ENCODE measurements at places on chromosomes 2 and 18.
A peak's percentile ranks its signal among the peaks of the same experiment; 100 is the strongest.

- no peak for DNase-seq
Measured at GRCh38 chr2:172655091-172655837, 80.4 kb upstream of the RAPGEF4 start.

DNA sequence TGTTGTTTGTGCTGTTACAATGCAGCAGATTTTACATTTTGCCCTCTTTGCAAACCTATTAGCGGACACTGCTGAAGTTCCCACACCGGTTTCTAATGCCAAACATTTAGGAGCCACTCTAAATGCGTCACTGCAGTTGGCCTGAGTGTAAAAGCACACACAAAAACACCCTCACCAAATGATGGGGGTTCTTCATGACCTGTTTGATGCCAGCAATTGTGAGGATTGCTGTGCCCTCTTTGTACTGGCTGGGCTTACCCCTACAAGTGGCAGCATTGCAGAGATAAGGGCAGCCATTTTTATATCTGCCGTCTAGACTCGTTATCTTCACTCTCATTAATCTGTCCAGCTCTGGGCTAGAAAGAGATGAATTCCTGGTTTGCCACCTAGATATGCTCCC is 85.3 kb downstream of the NRP2 start:
- DNase-seq: no peak

DNA sequence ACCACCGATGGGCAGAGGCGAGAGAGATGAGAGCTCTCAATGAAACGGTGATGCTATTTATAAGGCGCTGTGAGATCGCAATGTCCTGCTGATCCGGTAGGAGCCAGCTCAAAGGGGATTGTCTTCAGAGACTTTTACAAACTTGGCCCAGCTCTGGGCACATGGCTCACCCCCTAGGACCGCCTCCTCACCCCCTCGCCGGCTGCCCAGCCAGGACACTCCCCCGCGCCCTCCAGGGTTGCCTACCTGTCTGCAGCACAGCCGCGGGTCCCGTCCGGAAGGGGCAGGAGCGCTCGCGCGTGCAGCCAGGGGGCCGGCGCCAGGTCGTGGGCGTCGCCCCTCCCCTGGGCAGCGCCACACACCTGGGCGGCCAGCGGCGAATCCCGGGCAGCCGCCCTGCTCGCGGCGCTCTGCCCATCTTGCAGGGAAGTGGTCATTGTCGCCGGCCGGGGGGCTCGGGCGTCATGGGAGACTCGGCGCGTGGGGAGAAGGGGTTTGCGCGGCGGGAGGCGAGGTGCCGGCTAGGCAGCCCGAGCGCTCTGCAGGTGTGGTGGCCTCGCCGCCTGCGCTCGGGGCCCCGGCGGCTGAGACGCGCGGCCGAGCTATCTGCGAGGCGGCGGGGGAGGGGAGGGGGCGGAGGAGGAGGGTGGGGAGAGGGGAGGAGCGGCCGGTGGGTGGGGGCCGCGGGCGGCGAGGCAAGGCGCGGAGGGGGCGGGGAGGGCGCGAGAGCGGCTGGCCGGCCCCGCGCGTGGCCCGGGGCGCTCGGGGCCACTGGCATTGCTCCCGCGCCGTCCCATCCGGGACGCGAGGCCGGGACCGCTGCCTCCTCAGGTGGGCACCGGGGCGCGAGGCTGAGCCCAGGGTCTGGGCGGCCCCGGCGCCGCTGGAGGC is at the start of gene GRB14:
Gene GRB14 (minus strand): TSS at position 610 of the 891 bp plus-strand sequence. CDS start 173 bp downstream, at position 437.
- DNase-seq: no peak

DNA sequence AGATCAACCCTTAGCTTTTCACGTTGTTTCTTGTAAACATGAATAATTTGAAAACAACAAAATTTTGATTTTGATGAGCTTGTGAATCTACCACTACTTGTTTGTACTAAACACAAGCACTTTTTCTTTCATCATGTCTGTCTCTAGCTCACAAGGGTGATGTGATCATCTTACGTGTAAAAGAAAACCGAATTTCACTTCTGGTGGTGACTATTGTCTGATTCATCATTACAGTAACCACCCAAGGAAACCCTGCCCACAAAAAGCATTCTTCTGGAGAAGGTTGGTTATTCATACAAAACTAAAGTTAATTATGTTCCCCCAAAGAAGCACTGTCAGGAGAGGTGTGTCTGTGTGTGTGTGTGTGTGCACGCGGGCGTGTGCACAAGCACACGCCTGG is 285.4 kb downstream of the ZNF516 start:
- no peak for DNase-seq

GRCh38 chr2:150578481-150578880 is 91.0 kb upstream of the RND3 start:
- no peak for DNase-seq

GRCh38 chr2:191539068-191539467 is 138.9 kb upstream of the NABP1 start:
- DNase-seq: no peak

DNA sequence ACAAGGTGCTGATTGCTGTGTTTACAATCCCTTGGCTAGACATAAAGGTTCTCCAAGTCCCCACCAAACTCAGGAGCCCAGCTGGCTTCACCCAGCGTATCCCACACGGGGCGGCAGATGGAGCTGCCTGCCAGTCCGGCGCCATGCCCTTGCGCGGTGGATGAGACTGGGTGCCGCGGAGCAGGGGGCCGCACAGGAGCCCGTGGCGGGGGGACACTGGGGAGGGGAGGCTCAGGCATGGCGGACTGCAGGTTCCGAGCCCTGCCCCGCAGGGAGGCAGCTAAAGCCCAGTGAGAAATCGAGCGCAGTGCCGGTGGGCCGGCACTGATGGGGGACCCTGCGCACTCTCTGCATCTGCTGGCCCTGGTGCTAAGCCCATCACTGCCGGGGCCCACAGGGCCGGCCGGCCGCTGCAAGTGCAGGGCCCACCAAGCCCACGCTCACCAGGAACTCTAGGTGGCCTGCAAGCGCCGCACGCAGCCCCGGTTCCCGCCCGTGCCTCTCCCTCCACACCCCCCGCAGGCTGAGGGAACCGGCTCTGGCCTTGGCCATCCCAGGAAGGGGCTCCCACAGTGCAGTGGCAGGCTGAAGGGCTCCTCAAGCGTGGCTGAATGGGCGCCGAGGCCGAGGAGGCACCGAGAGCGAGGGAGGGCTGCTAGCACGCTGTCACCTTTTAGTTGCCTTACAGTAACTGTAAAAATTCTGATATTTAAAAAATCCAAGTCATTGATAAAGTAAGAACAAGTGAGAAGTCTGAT is 930.0 kb upstream of the FSHR start:
- DNase-seq: no peak

DNA sequence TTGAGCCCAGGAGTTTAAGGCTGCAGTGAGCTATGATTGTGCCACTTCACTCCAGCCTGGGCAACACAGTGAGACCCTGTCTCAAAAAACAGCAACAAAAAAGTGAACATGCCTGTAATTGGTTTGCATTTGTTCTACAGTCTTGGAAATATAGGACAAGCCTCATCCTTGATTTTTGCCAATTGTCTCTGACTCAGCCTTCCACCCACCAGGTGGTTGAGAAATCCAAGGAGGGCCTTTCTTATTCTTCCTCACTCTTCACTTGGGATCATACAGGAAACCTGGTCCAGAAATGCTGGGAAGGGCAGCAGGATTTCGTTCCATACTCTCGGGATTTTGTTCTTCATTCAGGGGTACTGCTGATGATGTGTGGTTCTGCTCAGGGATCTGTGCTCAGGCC is 94.6 kb downstream of the CDC42EP3 start:
- no peak for DNase-seq

- DNase-seq: no peak
Measured at GRCh38 chr18:23183411-23184150, 48.3 kb downstream of the CABLES1 start.

DNA sequence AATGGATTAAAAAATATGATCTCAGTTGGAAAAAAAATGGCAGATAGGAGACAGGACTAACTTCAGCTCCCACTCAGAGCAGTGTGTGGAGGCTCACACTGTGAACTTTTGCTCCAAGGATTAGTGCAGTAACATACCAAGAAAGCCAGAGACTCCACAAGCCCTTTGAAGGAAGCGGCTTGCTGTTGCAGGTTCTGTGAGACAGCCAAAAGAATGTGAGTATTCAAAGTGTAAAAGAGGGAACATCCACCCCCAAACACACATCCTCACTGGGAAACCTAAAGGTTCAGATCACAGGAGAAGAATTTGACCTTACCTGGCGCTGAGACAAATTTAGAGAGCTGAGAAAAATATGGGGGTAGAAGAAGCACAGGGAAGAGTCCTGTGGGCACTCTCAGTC is 77.5 kb downstream of the FAM171B start:
- DNase-seq: no peak

GRCh38 chr2:219059375-219059724 is 1.4 kb downstream of the IHH start:
- DNase-seq: no peak

DNA sequence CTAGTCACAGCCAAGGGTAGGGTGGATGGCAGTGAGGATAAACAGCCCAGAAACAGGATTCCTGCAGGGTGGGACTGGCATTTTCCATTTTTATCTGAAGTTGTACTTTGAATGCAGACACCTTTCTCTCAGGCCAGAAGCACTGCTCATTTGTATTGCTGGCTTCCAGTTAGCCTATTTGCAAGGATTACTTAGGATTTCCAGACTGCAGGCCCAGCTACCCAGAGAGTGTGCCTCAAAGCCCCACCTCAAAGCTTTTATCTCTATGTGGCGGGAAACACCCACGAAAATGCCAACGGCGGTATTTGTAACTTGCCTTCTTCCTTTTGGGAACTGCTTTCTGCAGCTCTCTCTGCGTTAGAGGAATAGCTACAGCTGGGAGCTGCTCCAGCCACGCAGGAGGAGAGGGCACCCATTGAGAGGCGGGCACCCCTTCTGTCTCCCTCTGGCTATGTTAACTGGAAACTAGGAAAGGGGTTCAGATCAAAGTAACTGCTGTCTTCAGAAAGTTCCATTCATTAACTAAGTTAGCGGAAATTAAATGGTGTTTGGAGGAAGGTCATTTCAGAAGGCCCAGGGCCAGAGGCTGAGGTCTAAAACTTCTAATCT is 144.9 kb downstream of the TGIF1 start:
- no peak for DNase-seq

DNA sequence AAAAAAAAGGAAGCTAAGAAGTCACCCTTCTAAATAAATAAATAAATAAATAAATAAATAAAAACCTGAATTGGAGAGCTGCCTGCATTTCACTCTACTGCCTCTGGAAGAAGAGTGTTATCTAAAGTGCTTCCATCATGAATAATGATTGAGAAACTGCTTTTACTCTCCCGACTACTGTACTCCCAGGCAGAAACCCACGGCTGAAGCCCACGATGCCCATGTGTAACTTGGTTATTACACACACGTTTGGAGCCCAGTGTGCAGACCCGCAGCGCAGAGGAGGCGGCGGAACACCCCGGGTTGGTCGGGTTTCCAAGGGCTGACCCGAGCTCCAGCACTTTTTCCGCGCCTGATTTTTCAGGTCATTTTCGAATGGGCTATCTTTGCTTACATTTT is 697 bp upstream of the SPATS2L start:
- DNase-seq: no peak

- no peak for DNase-seq
Measured at GRCh38 chr2:407630-408029, 119.7 kb upstream of the ALKAL2 start.

DNA sequence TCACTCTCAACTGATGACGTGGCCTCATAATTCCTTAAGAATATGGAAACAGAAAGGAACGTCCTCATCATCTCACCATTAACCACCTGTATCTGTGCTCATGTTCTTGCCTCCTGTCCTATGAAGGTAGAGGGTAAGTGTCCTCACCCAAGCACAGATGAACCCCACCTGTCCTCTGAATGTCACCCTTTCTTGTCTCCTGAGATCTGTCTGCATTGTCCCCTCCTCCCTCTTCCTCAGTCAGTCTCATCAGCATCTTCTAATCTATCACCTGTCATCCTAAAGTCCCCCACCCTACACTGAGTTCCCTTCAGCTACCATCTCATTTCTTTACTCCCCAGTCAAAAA is 39.4 kb upstream of the LPIN2 start:
- no peak for DNase-seq

- DNase-seq: peak; percentile 75
Measured at GRCh38 chr2:232448304-232448690, 7.7 kb upstream of the ALPI start.

DNA sequence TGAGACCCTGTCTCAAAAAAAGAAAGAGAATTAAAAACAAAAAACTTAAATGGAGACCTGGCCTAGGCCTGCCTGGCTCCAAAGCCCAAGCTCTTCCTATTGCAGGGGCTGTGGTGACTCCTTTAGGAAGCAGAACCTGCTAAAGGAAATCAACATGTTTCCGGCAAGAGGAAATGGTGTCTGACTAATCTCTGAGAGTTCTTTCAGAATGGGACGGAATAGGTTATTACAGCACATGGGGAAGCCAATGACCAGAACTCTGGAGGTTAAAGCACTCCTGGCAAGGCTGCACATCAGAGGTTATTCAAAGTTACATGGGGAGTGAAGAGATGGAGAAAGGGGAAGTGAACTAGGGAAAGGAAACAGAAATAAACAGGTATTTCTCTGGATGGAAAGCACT is 21.4 kb downstream of the KIF3C start:
- DNase-seq: no peak

DNA sequence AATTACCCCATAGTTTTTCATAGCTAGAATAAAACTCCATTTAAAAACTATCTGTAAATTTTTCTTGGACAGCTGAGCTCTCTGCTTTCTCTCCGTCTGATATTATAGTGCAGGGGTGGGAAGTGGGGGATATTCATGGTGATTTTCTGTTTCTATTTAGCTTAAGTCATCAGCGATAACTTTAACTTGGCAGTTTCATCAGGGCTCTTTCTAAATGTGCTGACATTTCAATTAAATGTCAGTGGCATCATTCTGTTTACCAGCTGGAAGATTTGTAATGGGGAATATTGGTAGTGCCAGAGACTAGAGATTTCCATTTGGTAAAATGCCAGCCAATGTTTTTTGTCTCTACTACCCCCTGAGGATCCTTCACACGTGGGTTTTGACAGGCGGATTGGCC is 53.5 kb upstream of the CAPN13 start:
- DNase-seq: no peak

- no peak for DNase-seq
Measured at GRCh38 chr2:127670055-127670956, 5.0 kb downstream of the LIMS2 start.

- DNase-seq: no peak
Measured at GRCh38 chr2:102062802-102063201, 71.0 kb downstream of the IL1R2 start.

- DNase-seq: no peak
Measured at GRCh38 chr2:223467196-223467595, 135.0 kb downstream of the SCG2 start.

DNA sequence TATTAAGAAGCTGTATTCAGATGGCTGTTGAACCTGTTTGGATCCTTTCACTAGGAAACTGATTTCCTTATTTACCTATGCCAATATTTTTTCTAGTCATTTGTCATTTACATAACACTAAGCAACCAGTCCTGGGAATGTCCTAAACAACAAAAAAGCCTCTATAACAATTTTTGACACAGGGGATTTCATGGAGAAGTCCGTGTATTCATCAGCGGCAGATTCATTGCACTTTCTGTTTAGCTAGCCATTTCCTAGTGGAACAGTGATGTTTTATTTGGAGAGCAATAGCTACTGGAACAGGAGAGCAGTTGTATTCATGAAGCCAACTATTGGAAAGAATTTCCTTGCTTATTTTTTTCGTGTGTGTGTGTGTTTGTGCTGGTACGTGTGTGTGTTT is 604.3 kb upstream of the POU3F3 start:
- DNase-seq: no peak
